ENCODE measurements at places on chromosomes 1 and 21.

DNA sequence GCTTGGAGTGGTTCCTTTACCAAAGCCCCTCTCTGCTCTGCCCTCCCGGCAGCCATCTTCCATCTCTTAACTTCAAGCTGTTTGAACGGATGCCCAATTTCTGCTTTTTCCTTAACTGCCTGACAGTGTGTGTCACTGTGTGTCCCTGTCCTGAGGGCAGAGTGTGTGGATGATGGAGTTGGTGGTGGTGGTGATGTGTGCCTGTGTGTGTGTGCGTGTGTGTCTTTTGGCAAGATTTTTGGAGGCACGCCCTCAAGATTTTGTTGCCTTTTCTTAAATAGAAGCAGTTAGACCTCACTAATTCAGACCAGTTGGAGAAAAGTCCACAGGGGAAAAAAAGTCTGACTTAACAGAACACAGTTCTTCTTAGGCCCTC is 30.3 kb downstream of the SERTAD4 start:
- no peak for DNase-seq
- no peak overlapping the region for H3K4me3 ChIP-seq
- no peak overlapping the region for H3K27ac ChIP-seq

DNA sequence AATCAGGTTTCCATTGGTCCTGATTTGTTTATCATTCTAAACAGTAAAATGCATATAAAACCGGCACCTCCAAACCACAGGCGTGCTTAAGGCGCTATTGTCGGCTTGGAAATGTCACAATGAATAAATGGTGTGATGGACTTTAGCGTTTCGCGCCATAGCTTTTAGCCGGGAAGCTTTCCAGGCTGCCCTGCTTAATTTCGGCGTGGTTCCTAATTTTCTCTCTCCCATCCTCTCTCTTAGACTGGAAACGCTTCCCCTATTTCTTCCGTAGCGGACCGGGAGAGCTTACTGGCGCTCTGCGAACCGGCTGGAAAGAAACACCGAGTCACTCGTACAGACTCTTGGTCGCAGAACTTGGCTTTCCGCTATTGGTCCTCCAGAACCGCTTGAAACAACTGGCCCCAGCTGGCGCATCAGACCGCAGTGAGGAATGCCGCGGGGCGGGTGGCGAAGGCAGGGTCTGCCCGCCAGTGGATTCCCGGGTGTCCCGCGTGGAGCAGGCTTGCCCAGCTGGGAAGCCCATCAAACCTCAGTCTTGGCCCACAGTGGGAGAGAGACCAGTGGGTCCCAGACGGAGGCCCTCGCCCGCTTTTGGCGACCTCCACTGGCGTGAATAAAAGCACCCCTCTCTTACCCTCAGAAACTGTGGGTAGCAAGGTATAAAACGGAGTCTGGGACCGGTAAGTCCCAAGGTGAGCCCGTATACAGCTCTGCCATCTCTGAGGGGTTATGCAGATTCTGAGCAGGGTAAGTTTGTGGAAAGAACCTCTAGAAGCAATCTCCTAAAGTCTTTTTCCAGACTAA is 4.0 kb upstream of the LHX8 start:
- peaks cover 99% of the 10 kb centered on the region for H3K27me3 ChIP-seq
- H3K36me3 ChIP-seq = no peaks in the 10 kb centered on the region
- H3K4me1 ChIP-seq = no peaks in the 10 kb centered on the region
- DNase-seq = no peak
- H3K27ac ChIP-seq = no peak overlapping the region

GRCh38 chr1:67686267-67687197 is 1.5 kb downstream of the GADD45A start:
- DNase-seq = peak; percentile 73
- no peaks in the 10 kb centered on the region for H3K27me3 ChIP-seq
- H3K4me3 ChIP-seq = peak overlapping the region; percentile 91
- H3K4me1 ChIP-seq = peaks cover 17% of the 10 kb centered on the region

GRCh38 chr1:36885540-36886357 is 148.6 kb downstream of the GRIK3 start:
- DNase-seq = no peak
- no peak overlapping the region for H3K27ac ChIP-seq
- peaks cover 5% of the 10 kb centered on the region for H3K27me3 ChIP-seq

DNA sequence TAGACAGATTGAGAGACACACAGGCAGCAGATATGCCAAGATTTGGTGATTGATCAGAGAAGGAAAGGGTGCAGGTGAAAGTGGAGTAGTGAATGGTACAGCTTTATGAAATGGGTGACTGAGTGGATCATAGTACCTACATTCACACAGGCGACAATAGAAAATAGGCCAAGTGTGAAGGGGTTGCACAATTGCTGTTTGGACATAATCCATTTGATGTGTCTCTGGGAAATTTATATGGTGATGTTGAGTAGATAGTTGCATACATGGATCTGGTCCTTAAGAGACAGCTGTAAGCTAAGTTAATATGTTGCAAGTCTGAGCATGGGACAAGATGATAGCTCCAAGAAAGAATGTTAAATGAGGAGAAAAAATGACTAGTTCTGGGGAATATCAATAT is 118.6 kb upstream of the COP1 start:
- H3K4me3 ChIP-seq = no peak overlapping the region
- no peaks in the 10 kb centered on the region for H3K36me3 ChIP-seq
- H3K27me3 ChIP-seq = no peaks in the 10 kb centered on the region
- no peaks in the 10 kb centered on the region for H3K4me1 ChIP-seq
- no peak overlapping the region for H3K27ac ChIP-seq

GRCh38 chr1:64242895-64243756 is 39.7 kb downstream of the UBE2U start:
- peaks cover 8% of the 10 kb centered on the region for H3K4me1 ChIP-seq
- no peak overlapping the region for H3K27ac ChIP-seq
- peaks cover 2% of the 10 kb centered on the region for H3K27me3 ChIP-seq
- no peak for DNase-seq
- H3K4me3 ChIP-seq = peak overlapping the region; percentile 17
- no peaks in the 10 kb centered on the region for H3K36me3 ChIP-seq

- no peaks in the 10 kb centered on the region for H3K27me3 ChIP-seq
- H3K4me1 ChIP-seq = no peaks in the 10 kb centered on the region
- no peak overlapping the region for H3K4me3 ChIP-seq
- H3K36me3 ChIP-seq = no peaks in the 10 kb centered on the region
- DNase-seq = no peak
- no peak overlapping the region for H3K27ac ChIP-seq
Measured at GRCh38 chr1:103074224-103074623, 34.1 kb downstream of the COL11A1 start.

DNA sequence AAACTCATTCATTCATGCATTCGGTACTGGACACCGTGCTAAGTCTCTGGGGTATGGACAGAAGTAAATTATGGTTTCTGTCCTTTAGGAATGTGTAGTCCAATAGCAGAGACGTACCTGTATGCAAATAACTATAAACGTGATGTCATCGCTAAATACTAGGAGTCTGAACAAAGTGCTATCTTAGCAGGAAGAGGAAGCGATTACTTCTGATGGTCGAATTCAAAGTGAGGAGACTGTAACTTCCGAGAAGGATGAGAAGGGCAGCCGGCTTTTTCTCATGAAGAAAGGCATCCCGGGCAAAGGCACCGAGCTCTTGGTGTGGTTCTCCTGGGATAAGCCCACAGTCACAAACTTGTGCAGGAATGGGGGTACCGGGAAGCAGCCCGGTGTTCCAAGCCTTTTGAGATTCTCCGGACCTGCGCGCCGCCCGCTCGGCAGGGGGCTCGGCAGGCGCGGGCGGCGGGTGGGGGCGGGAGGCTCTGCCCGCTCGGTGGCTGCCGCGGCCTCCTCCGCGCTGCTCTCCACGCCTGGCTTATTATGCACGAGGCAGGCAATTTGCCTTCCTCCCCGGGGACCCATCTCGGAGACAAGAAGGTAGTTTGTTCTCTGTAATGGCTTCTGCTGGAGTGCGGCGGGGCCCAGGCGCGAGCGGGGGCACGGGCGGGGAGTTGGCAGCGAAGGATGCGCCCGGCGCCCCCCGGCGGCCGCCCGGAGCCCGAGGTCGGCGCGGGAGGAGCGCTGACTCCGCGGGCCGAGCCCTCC is 67.5 kb upstream of the CD1D start:
- H3K36me3 ChIP-seq = no peaks in the 10 kb centered on the region
- peak; percentile 55 for DNase-seq
- peaks cover 32% of the 10 kb centered on the region for H3K27me3 ChIP-seq
- peak overlapping the region; percentile 38 for H3K4me3 ChIP-seq
- peaks cover 14% of the 10 kb centered on the region for H3K4me1 ChIP-seq

DNA sequence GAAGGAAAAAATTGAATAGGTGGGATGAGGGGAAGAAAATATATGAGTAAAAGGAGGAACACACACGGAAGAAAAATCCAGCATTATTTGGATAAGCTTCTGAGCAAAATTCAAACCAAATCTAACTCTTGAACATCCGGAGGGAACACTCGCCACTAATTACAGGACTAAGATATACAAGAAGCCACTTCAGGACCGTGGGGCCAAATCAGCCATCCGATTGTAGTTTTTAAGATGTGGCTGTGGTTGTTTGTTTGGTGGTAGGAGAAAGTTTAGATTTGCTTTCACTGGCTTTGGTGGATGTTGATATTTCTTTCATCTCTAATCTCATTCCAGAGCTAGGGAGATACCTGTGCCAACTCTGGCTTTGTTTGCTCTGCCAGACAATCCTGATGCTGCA is 43.7 kb upstream of the ADAMTS1 start:
- no peak overlapping the region for H3K4me3 ChIP-seq
- DNase-seq = no peak
- no peaks in the 10 kb centered on the region for H3K4me1 ChIP-seq
- H3K27ac ChIP-seq = no peak overlapping the region
- H3K27me3 ChIP-seq = no peaks in the 10 kb centered on the region
- no peaks in the 10 kb centered on the region for H3K36me3 ChIP-seq

- no peak within 1 kb of the TSS for H3K27ac ChIP-seq
- H3K36me3 ChIP-seq = peaks cover 24% of the 10 kb centered on the region
- DNase-seq = no peak
- no peak within 1 kb of the TSS for H3K4me3 ChIP-seq
- peaks cover 2% of the 10 kb centered on the region for H3K4me1 ChIP-seq
Measured at GRCh38 chr1:15736038-15736891, at the start of gene SLC25A34. SLC25A34 (plus strand) TSS chr1:15736258; CDS start chr1:15736486, 228 bp downstream.

DNA sequence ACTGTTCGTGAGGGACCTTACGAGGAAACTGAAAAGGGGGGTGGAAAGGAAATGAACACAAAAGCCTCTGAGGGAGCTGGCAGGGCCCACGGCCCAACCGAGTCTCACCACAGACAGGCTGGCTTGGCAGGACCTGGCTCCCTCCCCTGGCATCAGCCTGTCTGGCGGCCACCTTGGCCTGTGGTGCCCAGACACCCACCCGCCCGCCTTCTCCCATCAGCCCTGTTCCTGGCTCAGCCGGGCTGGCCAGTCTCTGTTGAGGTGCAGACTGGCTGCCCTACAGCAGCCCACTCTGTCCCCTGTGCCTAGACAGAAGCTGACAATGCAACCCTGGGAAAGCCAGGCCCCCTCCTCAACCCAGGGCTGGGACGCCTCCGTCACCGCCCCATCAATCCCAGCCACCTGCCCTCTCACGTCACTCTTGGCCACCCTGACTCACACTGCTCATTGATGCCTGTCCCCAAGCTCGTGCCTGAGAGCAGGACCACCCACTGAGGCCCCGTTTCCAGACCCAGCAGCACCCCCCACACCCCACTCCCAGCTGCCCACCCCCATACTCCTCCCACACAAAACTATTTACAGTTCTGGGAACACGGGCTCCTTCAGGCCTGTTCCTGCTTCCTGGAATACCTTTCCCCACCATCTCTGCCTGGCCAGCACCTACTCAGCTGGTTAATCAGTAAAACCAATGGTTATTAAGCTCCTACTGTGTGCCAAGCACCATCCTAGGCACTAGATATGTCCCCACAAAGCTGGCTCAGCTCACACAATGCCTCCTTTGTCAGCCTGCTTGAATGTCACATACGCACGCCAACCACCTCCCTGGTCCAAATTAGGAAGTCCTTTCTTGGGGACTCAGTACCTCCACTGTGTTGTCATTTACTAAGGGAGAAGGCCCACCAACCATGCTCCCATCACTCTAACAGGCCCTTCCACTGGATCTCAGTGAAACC is 22.7 kb downstream of the SDC3 start:
- no peak overlapping the region for H3K4me3 ChIP-seq
- no peak for DNase-seq
- H3K27ac ChIP-seq = no peak overlapping the region
- peaks cover 5% of the 10 kb centered on the region for H3K27me3 ChIP-seq
- no peaks in the 10 kb centered on the region for H3K36me3 ChIP-seq

DNA sequence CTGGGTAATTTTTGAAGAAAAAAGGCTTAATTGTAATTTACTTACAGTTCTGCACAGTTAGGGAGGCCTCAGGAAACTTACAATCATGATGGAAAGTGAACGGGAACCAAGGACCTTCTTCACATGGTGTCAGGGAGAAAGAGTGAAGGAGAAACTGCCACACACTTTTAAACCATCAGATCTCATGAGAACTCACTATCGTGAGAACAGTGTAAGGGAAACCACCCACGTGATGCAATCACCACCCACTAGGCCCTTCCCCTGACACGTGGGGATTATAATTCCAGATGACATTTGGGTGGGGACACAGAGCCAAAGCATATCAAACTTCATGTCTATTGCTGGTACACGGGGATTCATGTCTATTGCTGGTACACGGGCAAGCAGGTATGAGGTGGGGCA is 5.3 kb upstream of the SFT2D2 start:
- no peak overlapping the region for H3K27ac ChIP-seq
- H3K4me1 ChIP-seq = peaks cover 9% of the 10 kb centered on the region
- H3K4me3 ChIP-seq = no peak overlapping the region

- peaks cover 16% of the 10 kb centered on the region for H3K4me1 ChIP-seq
- no peaks in the 10 kb centered on the region for H3K27me3 ChIP-seq
- DNase-seq = no peak
- no peaks in the 10 kb centered on the region for H3K36me3 ChIP-seq
- H3K4me3 ChIP-seq = peak overlapping the region; percentile 83
Measured at GRCh38 chr1:212034516-212035122, 738 bp downstream of the INTS7 start.

DNA sequence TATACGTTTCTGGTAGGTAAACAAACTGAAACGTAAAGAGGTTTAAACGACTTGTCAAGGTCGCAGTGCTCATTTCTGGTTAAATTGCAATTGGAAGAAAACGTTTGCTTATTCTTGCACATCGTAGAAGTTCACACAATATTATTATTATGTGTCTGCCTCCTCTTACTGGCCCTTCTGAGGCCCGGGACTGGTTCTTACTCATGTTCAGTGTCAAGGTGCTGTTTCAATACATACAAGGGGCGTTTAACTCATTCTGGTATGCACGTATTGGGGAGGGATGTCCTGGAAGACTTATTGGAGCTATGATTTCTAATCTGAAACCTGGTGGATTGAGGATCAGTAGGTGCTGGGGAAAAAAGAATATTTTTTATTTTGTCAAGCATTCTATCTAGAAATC is 932 bp downstream of the RPF1 start:
- no peak for DNase-seq
- H3K4me3 ChIP-seq = peak overlapping the region; percentile 84
- H3K27ac ChIP-seq = peak overlapping the region; percentile 85
- H3K27me3 ChIP-seq = peaks cover 3% of the 10 kb centered on the region
- H3K4me1 ChIP-seq = peaks cover 15% of the 10 kb centered on the region

GRCh38 chr1:25989440-25990234 is 8.2 kb downstream of the PAFAH2 start:
- peak overlapping the region; percentile 67 for H3K27ac ChIP-seq
- H3K4me3 ChIP-seq = peak overlapping the region; percentile 64
- peaks cover 37% of the 10 kb centered on the region for H3K36me3 ChIP-seq
- no peak for DNase-seq
- H3K27me3 ChIP-seq = no peaks in the 10 kb centered on the region

All from CD4-positive, alpha-beta T cell (primary cell).